ENCODE measurements at places on chromosomes 3 and 15.

GRCh38 chr15:54410481-54410880 lies 432.2 kb downstream of the UNC13C start:
- DNase-seq, result no peak

DNA sequence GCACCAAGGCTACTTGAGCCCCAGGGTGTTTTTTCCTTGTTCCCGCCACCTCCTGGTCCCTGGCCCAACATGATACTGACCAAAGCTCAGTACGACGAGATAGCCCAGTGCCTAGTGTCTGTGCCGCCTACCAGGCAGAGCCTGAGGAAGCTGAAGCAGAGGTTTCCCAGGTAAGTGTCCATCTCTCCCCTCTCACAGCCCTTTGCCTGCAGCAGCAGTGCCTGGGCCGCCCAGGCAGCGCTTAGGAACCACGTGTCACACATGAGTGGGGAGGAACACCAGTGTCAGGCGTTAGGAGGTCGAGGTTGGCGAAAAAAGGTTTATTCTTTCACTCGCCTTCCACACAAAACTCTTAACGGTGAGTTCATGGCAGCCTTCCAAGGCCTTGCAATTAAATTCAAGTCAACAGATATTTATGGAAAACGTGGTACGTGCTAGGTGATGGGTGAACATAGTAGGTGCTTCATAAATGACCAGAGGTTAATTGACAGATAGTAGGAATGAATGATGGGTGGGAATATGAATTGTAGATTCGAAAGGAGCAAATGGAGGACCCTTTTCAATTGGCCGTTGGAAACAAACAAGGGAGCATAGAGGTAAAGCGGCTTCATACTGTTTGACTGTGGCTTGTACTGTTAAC lies 486 bp downstream of the CDIN1 start:
- no peak for DNase-seq

DNA sequence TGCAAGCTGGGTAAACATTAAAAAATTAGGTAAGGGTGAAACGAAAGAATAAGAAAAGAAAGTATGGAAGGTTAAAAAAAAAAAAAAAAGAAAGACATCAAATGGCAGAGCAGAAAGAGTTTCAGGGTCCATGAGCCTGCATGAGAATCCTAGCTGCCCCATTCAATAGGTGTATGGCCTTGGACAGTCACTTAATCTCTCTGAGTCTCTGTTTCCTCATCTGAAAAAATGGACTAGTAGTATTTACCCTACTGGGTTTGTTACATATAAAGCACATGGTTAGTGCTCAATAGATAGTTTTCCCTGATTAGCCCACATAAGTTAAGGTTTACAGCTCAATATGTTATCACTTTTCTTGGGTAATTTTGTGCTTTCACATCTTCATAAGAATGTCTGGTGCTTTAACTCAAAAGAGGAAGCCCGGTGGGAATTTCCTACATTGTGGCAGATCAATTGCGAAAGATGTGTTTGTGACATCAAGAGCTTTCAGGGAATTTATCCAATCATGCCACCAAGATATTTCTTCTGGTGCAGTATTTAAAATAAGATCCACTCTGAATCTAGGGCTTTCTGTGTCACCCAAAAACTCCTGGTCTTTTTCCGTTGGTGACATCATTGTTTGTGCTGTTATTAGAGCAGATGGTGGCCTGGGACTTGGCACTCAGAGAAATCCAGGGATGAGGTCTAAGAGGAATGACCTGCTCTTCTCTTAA lies 57.2 kb upstream of the UBE2E1 start:
- peak; percentile 100 for DNase-seq

- no peak for DNase-seq
Measured at GRCh38 chr3:176579711-176580185, 617.5 kb downstream of the TBL1XR1 start.

DNA sequence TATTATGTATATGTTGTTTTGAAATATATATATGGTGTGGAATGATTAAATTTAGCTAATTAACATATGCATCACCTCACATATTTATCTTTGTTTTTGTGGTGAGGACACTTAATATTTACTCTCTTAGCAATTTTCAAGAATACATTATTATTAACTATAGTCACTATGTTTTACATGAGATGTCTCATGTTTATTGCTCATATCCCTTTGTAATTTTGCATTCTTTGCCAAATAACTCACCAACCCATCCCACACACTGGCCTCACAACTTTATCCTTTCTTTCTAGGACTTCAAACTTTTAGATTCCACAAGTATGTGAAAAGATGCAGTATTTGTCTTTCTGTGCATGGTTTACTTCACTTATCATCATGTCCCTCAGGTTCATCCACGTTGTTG lies 950.2 kb upstream of the CADM2 start:
- no peak for DNase-seq
